PC-9 (cell line): ENCODE measurements at places on chromosomes 16 and 17.
A peak's percentile ranks its signal among the peaks of the same experiment; 100 is the strongest.

DNA sequence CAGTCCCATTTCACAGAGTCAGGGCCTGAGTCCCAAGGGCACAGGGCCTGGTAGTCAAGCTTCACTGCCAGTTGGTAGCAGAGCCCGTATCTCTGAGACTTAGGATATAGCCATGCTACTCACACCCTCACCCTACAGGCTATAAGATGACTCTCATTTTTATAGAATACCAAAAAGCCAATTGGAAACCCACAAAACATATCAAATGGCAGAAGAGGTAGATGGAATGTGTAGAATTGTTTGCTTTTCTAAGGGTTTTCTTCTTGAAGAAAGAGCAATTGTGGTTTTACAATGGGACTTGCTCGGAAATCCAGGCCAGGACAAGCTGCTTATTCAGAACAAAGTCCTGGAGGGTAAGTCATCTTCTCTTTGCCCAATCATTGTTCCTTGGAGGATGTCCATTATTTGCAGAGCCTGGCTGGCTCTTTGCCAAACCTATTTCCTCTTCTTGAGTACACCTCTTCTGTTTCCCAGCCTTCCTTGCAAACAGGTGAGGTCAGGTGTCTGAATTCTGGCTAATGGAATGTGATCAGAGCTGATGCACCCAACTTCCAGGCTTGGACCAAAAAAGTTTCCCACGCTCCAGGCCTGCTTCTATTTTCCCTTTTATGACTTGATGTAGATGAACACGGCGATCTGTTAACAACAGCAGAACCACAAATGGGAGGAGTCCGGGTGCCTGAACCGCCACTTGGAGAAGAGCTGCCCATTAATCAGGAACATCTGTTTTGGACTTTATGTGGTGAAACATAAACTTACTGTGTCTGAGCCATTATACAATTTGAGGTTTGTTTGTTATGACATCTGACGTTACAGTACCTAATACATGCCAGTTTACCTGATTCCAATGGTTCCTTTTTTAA is 16.9 kb upstream of the CCL22 start:
- peak; percentile 100 for DNase-seq

DNA sequence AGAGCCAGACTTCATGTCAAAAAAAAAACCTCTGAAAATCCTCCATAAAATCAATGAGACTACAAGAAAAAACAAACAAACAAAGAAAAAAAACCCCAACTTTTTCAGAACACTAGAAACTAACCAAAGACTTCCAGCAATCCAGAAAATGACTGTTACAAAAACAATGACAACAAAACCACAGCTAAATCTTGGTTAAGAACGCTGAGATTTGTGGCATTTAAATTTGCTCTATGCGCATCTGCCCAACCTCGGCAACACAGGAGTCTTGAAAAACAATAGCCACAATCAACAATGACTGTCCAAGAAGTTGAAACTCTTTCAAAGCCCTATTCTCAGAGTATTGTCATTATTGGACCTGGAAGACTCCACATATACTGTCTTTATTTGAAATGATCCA is 402.4 kb downstream of the ZFHX3 start:
- no peak for DNase-seq

GRCh38 chr16:29854520-29855100 is 8.4 kb downstream of the CDIPT start:
- no peak for DNase-seq

DNA sequence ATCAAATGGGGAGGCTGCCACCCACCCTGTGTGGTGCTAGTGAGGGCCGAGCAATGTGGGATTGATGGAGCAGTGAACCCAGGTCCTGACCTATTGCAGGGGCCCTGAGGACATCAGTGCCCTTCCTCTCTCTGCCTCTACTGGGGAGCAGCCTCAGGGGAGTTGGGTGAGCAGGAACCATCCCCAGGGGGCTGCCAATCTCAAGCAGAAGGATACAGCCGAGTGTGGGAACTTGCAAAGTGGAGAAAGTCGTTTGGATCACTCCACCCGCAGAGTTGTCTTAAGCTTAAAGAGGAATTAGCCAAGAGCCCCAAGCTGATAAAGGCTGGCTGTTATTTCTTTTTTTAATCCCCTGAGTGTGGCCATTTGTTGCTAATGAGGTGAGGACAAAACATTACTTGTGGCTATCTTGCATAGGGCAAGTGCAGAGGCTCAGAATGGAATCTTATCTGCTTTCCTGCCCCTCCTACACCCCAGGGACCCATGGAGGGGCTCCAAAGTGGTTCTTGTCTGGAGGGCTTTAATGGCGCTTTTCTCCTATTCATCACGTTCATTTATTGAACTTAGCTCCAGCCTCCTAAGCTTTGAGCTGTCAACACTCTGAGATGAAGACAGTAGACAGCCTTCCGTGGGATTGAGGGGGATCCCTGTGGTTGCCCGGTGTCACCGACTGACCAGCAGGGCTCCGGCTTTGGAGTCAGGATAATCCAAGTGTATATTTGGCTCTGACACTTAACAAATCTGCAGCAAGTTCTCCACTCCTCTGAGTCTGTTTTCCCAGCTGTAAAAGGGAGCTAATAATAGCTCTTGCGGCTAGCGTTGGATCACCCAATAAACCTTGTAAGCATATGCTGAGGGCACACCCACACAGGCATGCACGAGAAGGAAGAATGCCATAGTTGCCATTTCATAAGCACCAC is 45.1 kb downstream of the MYH11 start:
- DNase-seq = no peak

- DNase-seq = no peak
Measured at GRCh38 chr16:48383009-48383876, 2.0 kb downstream of the SIAH1 start.

GRCh38 chr17:1941272-1942065 is 83.7 kb downstream of the RTN4RL1 start:
- no peak for DNase-seq
